ENCODE measurements at places on chromosomes 12 and 14. TPM values are rescaled to one million over a fixed set of nuclear protein-coding genes. Genes with fewer than 3 reads are reported as not detected.

GRCh38 chr12:43676183-43676813 lies 82.3 kb downstream of the PUS7L start:
- no peak for DNase-seq

GRCh38 chr14:34628681-34629135 lies 1.2 kb downstream of the SNX6 start:
- no peak for DNase-seq

DNA sequence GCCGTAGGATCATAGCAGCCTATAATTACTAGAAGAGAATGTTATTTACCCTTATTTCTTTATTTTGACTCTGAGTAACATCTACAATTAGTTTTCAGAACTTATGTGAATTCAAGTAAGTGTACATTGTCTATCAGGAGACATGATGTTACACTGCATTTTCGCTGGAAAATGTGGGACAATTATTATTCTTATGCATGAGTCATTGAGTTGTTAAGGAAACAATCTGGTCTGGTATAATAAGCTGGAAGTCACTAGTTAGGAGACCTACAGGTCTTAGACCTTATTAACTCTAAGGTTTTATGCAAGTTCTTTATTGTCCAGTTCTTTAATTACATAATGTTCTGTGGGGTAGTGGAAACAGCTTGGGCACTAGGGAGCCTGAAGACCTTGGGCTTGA lies 5.8 kb downstream of the KTN1 start:
- DNase-seq: no peak

GRCh38 chr12:28456934-28457710 lies 266.9 kb downstream of the CCDC91 start:
- no peak for DNase-seq

GRCh38 chr12:11785712-11786111 lies 136.2 kb downstream of the ETV6 start:
- no peak for DNase-seq

DNA sequence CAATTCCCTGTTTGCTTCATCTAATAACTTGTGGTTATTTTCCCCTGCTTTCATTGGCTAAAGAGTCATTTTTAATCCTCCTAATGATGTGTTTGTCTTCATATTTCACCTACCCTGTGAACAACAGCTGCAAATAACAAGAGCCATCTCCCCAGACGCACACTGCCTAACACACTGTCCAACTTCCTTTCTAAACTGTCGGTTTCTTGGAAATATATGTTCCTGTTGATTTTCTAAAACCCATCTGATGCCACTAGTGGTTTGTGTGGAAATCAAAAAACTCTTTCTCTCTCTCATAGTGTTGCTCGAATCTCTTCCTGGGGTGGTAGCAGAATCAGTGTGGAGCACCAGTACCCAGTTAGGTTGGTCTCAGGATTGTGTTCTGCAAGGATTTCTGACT lies 226.9 kb downstream of the EPS8 start:
- no peak for DNase-seq

DNA sequence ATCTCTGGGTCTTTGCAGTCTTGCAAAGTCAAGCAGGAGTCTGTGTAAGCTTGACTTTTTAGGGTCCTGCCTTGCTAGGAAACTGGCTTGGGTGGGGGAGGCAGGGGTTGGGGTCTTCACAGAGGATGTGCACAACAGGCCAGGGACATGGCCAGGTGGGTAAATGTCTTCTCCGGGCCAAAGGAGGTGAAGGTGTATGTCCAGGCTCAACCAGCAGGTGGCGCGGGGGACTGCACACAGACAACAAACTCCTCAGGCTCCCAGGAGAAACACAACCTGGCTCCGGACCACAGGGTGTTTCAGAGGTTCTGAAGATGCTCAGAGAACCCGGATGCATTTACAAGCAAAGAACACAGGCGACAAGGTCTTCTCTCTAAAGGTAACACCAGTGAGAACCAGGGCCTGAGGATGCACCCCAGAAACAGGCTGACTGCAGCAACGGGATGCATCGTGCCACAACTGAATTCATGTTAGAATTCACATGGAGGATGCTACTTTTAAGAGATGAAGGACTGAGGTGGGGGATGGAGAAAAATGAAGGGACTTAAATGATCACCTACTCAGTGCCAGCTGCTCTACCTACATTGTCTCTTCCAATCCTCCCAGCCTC lies 56.0 kb downstream of the PLEKHG3 start:
- DNase-seq: peak; percentile 86

DNA sequence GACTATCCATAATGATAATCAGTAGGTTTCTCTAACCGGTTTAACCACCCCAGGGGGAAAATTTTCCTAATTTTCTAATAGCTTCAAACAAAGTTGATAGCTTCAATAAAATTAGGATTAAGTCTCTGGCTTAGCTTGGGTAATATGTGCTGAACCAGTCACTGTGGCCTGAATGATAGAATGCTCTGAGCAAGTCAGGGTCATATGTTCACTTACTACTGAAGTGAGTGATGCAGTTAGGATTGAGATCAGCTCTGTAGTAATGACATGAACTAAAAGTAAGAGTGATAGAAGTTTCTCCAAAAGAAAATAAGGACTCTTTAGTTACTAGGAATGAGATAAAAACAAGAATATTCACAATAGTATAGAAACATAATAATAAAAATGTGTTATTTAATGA lies 32.6 kb downstream of the ETNK1 start:
- no peak for DNase-seq

DNA sequence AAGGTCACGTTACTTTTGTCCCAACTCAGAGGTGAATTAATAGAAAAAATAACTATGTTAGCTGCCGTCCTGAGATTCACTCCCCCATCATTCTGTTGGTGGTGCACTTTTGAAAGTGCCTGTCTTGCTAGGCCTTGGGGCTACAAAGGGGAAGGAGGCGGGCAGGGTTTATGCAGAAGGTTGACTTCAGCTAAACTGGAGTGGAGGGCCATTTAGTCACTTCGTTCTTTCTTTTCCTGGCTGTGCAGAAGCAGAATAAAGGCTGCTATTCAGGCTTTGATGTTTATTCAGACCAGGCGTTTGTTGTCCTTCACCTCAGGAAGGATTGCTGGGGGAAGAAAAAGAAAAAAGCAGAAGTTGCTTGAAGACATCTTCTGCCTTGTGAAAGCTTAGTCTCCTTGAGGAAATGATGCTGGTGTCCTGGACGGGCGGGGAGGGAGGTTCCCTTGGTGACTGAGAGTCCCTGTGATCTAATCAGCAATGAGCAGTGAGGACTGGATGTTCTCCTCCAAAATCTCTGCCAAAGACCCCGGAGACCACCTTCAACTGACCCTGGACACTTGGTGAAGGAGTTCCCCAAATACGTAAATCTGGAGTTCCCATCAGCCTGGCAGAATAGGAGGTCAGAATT lies 4.0 kb downstream of the GLT1D1 start:
- no peak for DNase-seq

DNA sequence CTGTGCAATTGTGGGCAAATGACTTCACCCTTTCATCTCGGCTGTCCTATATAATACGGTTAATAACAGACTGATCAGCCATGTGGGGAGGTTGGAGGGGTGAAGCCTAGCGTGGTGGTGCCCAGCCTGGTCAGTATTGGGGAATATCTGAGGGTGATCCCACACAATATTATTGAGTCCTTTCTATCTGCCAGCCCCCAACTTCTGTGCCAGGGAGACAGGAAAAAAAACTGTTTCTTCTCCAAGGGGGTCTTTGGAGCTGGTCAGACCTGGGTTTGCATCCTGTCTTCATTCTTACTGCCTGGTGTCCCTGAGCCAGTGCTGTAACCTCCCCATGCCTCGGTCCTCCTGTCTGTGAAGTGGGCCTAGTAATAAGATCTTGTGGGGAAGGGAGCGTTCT lies 6.5 kb downstream of the CYP46A1 start:
- no peak for DNase-seq

GRCh38 chr12:72510772-72511171 lies 238.6 kb downstream of the TRHDE start:
- no peak for DNase-seq

GRCh38 chr12:29316752-29317151 lies 64.2 kb downstream of the ERGIC2 start:
- DNase-seq: peak; percentile 72

DNA sequence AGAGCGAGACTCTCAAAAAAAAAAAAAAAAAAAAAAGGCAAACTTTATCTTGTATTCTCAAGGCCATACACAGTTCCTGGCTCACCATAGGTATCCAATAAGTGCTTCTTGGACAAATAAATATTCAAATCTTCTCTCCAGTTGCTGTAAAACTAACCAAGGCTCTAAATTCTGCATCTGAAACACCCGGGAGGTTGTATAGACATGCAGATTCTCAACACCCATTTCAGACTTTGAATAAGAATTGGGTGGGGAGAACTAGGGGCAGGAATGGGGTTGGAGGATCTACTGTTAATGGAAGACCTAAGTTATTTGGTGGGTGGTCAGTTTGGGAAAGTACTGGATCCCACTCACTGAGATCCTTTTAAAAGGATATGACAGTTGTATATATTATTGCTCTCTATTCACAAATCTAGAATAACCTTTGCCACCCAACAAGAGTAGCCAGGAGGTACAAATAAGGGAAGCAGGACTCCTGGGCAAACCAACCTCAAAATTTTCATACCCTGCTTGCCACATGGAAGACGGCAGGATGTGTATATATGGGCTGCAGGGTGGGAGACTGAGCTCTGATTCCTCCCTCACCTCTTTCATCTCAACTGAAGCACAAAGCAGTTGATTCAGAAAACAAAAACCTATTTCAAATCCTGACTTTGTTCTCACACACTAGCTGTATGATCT lies 879 bp downstream of the GDF3 start:
- no peak for DNase-seq

DNA sequence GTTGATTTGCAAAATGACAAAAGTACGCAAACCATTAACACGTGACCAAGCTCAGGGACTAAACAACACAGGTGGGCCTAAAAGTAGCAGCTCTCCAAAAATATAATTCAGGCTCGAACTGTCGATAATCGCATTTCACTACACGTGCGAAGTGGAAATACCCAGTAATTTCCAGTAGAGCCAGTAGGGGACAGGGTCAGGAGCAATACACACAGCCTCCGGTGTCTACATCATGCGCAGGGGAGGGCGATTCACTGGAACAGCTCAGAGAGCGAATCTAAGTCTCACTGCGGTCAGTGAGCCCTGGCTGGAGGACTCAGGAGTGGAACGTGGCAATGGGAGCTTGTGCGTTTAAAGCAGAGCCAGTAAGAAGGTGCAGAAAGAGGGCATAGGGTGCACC lies 40.4 kb downstream of the SETD3 start:
- DNase-seq: no peak

DNA sequence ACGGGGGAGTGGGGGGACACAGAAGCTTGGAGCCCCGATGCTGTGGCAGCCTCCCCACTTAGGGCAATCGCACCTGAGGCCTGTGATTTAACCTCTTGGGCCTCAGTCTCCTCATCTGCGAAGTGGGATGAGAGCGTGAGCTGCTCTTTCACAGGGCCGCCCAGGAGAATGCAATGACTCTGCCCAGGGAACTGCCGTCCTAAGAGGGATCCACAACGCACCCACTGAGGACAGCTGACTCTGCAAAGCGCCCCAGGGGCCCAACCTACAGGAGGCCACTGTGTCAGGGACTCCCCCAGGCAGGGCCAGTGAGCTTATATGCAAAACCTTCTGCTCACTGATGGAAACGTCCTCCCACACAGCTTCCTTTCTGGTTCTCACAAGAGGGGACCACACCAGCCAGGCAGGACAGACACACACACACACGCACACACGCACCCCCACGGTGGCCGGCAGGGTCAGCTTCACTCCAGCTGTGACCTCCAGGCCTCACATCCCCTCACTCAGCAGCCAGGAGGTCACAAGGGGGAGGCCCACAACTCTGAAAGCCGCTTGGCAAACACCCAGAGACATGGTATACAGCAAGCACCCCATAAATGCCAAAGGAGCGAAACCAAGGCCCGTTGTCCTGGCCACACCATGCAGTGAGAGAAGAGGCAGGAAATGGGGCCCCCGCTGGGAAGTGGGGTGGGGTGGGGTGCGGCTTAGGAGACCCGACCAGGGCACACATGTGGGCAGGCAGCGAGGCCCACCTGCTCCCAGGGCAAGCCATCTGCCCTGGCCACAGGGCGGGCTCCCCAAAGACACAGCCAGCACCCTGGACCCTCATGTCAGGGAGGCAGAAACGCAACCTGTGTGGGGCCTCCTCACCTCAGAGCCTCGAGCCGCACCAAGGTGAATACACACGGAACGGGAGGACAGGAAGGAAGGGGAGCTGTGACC lies 73.3 kb downstream of the NCOR2 start:
- no peak for DNase-seq

DNA sequence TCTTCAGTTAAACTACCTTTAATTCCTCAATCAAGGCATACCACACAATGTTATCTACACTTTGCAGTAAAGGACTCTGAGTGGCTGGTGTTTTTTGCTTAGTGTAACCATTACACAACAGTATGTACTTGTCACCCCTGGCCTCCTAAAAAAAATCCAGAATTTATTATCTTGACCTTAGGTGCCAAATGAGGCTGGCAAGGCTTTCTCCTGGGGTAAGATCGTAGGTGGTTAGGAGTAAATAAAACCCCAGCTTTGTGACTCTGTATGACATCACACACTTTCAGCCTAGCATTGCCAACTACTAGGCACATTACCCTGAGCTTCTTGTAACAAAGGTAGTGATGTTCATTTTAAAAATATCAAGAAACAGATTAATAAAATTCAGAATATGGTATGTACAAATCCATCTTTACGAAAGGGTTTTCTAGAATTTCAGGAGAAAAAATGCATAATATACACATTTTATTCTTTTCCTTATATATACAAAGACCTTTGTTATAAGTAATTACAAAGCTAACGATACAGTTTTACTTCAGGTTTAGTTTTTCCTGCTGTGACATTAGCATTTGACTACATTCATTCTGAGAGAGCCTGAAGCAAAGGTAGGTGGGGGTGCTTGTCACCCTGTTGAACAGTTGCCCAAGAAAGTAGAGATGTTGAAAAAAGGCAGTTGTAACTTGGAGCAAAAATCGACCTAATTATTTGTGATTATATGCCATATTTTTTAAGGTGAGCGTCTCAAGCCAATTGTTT lies 13.5 kb downstream of the TCL1A start:
- DNase-seq: no peak

DNA sequence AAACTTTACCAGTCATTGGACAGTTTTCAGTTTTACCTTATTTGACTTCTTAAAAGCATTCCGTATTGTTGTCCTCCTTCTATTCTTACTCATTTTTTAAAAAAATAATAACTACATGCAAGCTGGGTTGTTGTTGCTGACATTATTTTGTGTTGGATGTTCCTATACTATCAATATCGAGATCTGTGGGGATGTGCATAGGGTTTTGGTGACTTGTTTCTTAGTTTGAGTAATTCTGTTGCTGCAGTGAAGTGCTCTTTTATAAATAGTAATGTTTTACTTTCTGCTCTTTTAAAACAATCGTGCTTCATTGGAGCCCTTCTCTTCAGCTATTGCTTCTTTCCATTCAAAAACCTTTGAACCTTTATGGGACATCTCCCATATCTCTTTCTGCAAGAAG lies 79.4 kb downstream of the METTL25 start:
- DNase-seq: no peak

GRCh38 chr12:113228394-113229028 lies 7.2 kb downstream of the TPCN1 start:
- DNase-seq: no peak

GRCh38 chr12:51898937-51899336 lies 8.4 kb upstream of the ACVRL1 start:
- peak; percentile 6 for DNase-seq

GRCh38 chr14:22232933-22233332 lies 356.1 kb downstream of the DAD1 start:
- DNase-seq: no peak

The C12orf54 gene
- total RNA-seq: not detected

The IL22 gene
- not detected for total RNA-seq

The SOX5 gene
- 3.2 TPM for total RNA-seq

The GALNT8 gene
- 2.7 TPM for total RNA-seq

The GPR132 gene
- 0.89 TPM for total RNA-seq

The CCDC177 gene
- total RNA-seq: not detected

The CLEC4C gene
- total RNA-seq: not detected

The ESPL1 gene
- total RNA-seq: 0.97 TPM

The MUCL1 gene
- not detected for total RNA-seq

Data from Right ventricle myocardium inferior (tissue), 1 donor.